ENCODE measurements at places on chromosomes 4 and X.

GRCh38 chr4:183920512-183920911 is 15.4 kb downstream of the STOX2 start:
- DNase-seq, result no peak

DNA sequence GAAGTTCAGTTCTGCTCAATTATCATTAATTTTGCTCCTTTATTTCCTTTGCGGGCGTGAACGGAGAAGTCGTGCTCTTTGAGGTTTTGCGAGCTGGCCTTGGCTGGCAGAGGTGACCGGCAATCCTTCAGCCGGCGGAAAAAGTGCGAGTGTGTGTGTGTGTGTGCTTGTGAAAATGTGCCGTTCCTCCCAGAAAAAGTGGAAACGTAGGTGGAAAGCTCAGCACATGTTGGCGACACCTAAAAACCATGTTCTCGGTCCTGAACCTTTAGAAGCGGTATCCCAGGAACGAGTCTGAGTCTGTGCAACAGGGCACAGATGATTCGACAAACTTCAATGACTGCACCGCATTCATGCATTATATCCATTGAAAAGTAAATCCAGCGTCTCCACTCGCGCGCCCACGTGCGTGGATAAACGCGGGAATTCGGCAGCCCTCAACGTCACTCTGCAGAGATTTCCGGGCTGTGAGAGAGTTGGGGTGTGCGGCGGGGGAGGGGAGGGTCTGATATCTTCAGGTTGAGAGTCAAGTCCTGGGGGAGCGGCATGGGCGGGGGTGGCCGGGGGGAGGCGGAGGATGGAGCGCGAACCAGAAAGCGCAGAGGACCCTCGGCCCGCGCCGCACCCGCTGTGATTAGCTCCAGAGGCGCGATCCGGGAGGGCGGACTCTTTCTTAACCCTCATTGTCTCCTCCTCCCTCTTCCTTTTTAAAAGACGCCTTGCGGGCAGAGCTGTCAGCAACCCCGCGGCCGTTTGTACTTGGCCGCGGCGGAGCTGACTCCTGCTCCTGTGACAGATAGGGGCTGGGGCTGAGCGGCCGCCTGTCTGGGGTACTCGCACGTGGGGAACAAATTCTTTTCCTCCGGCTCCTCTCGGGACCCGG is at the start of gene SHISA3:
Gene SHISA3, plus strand, starts transcription at position 737 of the 883 bp plus-strand sequence. CDS start 569 bp downstream, outside the sequence.
- no peak for DNase-seq

DNA sequence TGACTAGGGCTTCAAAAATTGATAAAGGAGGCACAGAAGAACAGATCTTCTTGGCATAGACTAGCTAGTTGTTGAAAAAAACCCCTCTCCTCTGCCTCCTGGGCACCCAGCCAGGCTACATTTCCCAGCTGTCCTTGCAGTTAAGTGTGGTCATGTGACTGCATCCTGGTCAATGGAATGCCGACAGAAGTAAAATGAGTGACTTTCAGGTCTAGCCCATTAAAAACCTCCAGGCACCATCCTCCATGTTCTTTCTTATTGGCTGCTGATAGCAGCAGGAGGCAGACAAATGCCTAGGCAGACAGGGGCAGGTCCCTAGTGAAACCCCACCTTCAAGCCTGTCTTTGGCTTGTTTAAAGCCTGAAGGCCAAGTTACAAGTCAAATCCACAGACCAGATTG is 35.3 kb downstream of the ATXN3L start:
- no peak for DNase-seq

GRCh38 chr4:2332201-2332975 is 70.5 kb upstream of the MXD4 start:
- no peak for DNase-seq

GRCh38 chrX:30659421-30659820 is 6.2 kb downstream of the GK start:
- no peak for DNase-seq

DNA sequence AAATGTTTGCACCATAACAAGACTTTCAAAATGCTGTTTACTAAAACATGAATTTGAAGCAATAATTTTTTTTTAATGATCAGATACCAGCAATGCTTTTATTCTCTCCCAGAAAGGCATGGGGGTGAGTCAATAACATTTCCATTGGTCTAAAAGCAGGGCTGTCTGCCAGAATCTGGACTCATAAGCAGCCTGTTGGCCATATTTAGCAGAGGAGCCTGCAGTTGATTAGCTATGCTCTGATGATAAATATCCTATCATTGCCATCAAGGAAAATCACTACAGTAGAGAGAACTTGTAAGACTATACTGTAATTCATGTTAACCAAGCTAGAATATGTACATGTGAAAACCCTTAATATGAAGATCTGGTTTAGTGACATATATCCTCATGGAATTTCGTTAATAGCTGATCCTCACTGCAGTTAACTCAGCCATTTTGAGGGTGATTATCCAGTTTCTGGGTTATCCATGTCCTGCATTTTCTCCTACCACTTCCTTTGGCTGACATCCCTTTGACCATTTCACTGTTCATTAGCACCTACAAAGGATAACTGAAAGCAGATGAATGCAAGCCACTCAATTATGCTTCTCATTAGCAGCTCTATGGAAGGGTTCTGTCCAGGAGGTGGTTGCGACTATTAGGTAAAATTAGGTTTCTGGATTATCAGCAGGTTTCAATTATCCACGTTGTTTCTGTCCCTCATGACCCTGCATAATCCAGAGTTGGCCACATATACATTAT is 72.9 kb upstream of the DIAPH2 start:
- no peak for DNase-seq

GRCh38 chr4:137514406-137515111 is 17.7 kb downstream of the PCDH18 start:
- no peak for DNase-seq

GRCh38 chr4:165052627-165053026 is 1.0 kb upstream of the TRIM75 start:
- no peak for DNase-seq

GRCh38 chr4:74471264-74471663 is 26.3 kb downstream of the AREG start:
- no peak for DNase-seq

GRCh38 chrX:20913760-20914159 is 460.5 kb upstream of the CNKSR2 start:
- no peak for DNase-seq

- DNase-seq, result no peak
Measured at GRCh38 chrX:65528705-65529340, 5.8 kb downstream of the LAS1L start.

- DNase-seq, result no peak
Measured at GRCh38 chrX:50768801-50769200, 45.2 kb downstream of the SHROOM4 start.

DNA sequence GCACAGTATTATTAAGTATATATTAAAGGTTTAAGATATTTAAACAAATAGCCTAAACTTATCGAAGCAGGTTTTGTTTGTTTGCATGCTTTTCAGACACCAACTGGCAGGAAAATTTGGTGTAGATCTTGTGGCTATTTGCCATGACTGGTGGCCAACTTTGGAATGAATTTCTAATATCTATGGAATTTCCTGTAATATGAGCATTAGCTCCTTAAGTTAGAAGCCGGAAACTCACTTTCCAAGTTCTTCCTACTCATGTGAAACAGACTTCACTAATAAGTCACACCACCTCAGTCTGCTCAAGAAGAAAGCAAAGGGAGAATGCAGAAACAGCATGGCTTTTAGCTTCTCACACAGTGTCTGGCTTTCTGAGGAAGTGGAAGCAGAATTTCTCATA is 563.9 kb downstream of the GRXCR1 start:
- no peak for DNase-seq

DNA sequence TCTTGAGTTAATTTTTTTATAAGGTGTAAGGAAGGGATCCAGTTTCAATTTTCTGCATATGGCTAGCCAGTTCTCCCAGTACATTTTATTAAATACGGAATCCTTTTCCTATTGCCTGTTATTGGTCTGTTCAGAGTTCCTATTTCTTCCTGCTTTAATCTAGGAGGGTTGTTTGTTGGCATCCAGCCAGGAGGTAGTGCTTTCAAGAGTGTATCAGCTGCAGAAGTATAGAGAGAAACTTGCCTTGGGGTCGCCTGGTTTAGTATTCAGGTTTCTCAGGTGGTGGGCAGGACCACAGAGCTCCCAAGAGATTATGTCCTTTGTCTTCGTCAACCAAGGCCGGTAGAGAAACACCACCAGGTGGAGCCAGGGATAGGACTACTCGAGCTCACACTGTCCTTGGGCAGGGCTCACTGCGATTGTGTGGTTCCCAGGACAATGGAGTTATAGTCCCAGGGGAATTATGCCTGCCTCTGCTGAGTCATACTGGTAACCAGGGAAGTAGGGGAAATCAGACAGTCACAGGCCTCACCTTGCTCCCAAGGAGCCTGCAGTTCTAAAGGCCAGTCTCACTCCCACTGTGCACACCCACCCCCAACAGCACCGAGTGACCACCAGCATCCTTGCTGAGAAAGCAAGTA is 168.1 kb downstream of the VSIG4 start:
- DNase-seq, result peak; percentile 19

- DNase-seq, result no peak
Measured at GRCh38 chr4:76309939-76310550, 3.5 kb downstream of the STBD1 start.

DNA sequence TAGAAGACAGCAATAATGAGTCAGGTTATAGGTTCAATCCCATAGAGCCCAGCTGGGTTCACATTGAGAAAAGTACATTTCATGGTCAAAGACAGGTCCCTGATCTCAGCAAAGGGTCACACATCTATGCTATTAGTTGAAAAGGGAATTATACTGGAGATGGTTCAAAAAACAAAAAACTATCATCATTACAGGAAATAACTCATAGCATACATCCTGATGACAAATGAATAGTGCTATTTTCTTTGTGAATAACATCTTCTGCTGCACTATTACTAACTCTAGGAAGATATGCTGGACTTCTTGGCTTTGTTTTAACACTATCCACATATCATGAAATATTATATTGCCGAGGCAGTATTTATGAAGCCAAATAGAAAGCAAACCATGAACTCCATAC is 202.5 kb upstream of the MAB21L2 start:
- no peak for DNase-seq

DNA sequence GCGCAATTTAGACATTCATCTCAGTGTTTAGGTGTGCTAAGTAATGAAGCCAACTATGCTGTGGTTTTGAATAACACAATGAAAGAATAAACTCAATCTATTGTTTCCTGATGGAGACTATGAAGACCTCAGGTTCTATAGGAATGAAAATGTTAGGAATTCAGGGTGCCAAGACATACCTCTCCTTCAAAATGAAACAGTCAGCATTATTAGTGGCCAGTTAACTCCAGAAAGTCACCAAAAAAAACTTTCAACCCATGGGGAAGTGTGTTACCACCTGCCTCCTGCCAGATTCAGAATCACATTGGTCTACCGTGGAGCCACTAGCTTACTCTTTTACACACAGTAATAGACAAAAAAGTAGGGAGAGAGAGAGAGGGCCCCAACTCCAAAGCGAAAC is 352.9 kb downstream of the GABRG1 start:
- DNase-seq, result no peak

GRCh38 chr4:6907658-6908191 is 1.9 kb upstream of the TBC1D14 start:
- no peak for DNase-seq

DNA sequence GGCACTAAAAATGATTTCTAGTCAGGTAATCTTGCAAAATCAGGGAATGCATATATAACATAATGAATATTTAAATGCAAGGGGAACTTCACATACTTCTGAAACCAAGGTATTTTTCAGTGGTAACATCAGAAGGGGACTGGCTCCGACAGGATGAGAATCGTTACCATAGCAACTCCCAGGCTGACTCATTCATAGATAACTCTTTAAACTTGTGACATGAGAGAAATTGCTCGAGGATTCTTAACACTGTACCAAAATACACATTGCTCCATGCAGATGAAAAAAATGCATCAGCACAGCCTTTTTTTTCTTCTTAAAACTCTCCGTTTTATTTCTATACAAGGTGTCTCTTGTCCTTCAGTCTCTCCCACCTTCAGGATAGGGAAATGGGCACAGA is 114.3 kb downstream of the GABRB1 start:
- no peak for DNase-seq

DNA sequence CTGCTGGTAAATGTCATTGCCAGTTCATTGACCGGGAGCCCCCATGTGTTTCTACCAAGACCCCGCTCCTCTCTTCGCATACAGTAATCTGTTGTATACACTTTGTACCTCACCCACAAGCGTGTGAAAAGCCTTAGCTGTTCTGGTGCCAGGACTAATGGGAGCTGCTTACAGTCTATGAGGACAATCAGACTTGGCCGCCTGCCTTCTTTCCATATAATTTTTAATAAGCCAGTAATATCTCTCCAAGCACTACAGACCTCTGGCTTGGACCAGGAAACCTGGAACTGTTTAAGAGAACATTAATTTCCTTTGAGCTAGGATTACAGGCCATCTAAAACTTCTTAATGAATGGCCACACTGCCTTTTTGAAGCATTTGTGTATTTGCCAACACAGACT is 149.7 kb upstream of the MSX1 start:
- no peak for DNase-seq

DNA sequence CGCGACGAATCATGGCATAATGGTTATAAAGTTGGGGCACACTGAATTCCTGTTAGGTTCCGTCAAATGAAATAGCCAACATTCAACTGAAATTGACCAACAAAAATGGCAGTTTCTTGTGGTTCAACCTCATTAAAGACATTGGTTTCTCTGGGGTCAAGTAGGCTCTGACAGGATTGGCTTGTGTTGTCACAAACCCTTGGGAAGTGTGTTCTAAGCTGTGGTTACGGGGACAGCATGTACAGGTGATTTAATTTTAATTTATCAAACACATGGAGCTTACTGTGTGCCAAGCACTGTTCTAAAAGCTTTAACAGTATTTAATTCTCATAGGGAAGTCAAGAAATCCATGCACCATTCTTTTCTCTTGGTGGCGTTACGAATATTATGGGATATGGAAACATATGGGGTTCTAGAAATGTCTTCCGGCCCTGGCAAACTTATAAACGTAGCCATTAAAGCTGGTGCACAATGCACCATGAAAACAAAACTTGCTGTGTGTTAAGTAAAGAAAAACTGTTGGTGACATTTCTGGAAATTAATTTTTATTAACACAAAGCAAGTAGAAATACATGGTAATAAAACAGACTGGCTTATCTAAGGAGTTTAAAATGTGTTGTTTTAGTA is 891 bp downstream of the XK start:
- no peak for DNase-seq

DNA sequence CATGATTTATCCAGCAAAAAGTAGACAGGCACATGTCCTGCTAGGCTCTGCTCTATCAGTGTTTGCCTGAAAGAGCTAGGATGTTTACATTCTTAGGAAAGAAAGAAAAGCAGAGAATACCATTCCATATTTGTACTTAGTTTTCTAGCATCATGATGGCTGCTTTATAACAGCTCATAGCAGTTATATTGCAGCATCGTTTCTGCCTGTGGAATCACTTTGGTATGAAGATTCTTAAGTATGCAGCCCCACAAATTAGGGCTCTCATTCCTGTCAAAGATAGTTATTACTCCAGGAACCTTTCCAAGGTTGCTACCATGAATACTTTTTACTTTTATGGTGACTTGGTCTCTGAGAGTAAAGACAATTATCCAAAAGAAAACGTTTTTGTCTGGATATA is 119.0 kb upstream of the MYOZ2 start:
- DNase-seq, result no peak
